ENCODE measurements at places on chromosomes 4 and X.

DNA sequence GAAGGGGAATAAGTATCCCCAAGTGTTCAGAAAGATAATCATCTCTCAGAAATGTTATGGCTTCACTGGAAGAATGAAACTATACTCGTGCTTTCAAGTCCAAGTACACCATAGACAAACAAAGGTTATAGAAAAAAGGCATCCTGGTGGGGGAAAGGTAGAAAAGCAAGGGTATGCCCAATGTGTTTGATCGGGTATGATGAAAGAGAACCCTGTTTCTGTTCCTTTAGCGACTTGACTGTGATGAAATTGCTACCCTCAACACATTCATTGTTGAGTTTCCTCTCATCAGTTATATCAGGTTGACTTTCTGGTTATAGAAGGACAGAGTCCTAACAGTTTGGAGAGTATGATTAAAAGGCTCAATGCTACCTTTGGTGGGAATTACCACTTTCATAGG lies 464.3 kb downstream of the GRXCR1 start:
- DNase-seq: no peak

DNA sequence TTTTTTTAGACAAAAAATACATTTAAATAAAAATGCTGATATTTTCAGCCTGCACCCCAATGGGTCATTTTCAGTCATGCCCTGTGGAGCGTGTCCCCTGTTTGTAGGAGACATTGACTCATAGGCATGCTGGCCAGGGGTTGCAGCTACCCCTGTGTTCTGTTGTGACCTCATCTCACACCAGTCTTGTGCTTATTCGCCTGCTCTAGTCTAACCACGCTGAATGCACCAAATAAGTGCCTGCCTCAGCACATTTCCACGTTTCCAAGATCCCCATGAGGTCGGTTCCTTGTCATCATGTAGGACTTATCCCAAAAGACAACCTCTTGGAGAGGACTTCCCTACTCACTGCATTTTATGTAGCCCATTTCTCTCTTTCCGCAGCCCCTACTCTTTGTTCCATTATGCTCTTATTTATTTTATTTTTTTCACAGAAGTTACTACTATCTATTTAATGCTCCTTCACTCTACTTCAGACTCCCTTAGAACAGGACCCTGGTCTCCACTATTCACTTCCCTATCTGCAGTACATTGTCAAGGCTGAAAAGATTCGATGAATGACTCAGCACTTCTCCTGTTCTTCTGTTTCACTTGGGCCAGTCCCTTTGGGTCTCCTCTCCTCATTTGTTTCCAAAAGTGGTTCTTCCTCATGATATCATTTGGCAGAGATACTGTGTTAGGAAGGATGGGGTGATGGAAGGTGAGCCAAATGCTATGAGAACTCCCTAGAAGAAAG lies 109.7 kb downstream of the MSL3 start:
- DNase-seq: no peak

DNA sequence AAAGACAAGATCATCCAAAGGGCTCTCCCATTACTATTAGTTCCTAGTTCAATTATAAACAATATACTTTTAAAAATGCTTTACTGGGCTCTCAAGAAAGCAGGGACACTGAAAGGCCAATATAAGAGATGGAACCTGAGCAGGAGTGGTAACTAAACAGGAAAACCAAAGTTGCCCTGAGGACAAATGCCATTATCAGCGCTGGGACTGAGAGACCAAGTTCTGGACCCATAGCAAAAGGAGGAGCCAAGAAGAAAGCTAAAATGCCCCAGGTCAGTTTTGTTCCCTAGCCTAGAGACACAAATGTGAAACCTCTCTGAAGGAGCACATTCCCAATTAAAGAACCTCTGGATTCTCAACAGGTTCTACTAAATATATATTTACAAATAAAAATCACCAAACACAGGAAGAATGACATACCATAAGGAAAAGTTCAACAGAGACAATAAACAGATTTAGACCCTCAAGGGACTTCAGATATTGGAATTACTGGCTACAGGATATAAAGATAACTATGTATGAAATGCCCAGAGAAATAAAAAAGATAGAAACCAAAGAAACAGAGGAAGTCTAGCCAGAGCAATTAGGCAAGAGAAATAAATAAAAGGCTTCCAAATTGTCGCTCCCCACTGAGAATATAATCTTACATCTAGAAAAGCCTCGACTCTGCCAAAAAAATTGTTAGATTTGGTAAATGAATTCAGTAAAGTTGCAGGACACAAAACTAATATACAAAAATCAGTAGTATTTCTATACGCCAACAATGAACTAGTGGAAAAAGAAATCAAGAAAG lies 67.1 kb downstream of the KLHL8 start:
- DNase-seq: no peak

DNA sequence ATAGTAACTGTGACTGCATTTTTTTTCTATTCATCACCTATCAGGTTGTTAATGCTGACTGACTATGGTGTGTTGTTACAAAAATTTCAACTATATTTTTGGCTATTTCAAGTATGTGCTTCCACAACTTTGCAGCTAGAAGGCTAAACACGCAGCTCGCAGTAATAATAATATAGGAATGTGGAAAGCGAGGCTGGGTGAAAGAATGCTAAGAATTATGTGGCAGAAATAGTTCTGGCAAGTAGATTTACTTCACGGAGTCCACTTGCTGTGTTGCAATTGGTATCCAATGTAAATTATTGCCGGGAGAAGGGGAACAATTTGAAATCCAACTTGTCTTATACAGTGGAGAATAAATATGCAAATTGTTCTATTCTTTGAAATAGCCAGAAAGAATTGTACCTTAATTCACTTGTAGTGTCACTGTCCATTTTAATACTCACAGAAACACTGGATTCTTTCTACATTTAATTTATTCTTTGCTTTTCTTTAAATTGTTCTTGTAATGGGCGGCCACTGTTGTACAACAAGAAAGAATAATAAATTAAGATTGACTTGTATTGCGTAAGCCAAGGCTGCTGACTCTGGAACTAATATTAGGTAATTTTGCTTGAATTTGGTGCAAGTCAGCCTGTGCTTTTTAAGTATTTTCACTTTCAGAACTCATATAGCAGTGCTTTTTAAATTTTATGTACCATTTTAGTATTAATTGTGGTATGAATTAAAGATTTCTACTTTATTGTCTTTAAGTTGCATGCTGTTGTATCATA lies 154.9 kb downstream of the FRMPD4 start:
- DNase-seq: no peak

GRCh38 chr4:138499627-138500026 lies 257.5 kb upstream of the SLC7A11 start:
- no peak for DNase-seq

- DNase-seq: peak; percentile 49
These were observed 1.2 kb downstream of the CPEB2 start for GRCh38 chr4:15003401-15003890.

- no peak for DNase-seq
These were observed 377.2 kb upstream of the FTHL17 start for GRCh38 chrX:31449081-31449480.

GRCh38 chrX:46814966-46815365 lies 21.9 kb upstream of the RP2 start:
- no peak for DNase-seq

DNA sequence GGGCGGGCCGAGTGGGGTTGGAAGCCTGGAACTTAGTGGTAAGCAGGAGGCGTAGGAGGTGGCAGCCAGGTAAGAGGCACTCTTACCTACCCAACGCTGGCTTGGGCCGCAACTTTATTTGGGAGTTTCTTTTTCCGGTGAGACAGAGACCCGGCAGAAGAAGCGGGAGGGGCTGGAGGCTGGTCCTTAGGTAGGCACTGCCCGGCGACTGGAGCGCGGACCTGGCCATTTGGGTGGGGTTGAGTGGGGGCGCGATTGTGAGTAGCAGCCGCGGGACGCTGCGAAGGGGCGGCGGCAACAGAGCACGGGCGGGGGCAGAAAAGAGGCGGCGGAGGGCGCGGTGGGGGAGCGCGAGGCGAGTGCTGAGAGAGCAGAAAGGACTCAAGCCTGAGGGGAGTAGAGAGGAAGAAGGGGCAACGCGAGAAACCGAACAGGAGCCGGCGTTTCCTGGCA lies 334 bp upstream of the POU4F2 start:
- DNase-seq: no peak

DNA sequence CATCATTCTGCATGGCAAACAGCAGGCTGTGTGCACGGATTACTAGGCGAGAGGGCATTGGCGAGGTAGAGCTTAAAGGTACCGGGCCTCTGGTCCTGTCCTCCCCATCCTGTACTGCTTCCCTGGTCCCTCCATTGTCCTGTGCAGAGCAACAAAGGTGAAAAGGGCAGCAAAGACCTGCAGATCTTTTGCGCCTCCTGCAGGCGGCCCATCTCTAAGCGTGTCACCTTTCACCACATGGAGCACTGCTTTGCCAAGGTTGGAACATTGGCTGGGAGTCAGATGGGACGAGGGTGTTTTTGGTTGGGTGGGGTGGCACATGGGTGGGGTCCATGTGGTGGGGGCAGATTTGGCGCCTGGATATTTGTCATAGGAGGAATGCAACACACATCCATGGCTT lies 64.7 kb upstream of the UXT start:
- peak; percentile 9 for DNase-seq

DNA sequence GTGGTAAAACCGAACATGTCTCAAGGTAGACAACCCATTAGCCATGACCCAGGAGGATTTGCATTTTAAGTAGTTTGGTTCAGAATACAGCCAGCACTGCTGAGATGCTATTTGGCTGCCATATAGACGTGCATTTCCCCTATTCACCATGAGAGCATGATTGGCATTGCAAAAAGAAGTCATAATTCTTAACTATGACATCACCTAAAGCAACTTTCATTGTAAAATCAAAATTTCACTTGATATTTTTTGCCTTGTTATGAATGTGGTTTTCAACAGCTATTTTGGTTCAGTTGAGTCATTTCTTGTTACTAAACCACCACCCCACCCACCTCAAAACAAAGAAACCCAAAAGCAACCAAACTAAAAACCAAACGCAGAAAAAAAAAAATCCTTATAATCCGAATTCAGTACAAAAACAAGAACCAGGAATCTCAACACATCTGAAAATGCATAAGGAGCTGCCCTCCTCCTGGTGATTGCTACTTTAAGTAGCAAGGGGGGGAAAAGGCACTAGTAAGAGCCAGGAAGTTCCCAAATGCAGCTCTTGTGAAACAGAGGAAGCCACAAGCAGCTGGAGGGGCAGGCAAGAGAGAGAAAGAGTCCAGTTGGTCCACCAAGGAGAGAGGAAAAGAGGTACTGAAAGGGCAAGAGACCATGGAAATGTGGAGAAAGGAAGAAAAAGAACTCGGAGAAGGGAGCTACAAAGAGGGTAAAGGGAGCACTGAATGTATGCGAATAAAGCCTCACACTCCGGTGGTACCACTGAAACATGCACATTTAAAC lies 3.1 kb downstream of the SLITRK4 start:
- no peak for DNase-seq

DNA sequence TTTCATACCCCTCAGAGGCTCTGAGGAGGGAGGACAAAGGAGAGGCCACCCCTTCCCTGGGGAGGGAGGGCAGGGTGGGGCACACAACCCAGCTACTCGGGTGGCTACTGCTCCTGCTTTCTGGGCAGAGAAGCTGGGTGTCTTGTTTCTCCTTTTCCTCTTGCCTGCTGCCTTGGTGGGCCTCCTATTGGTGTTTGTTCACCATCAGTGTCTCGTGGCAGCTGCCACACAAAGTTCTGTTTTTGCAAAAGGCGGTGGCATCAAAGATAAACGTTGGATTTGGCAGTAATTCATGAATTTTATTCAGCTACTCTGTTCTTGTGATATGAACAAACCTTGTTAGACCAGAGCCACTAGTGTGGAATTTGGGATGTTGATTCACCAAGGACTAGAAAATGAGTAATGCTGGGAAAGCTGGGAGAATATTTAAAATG lies 153.0 kb upstream of the SCML1 start:
- no peak for DNase-seq

GRCh38 chr4:178672512-178672911 lies 1230.3 kb upstream of the AGA start:
- no peak for DNase-seq

- no peak for DNase-seq
These were observed 115.9 kb downstream of the MAGEC2 start for GRCh38 chrX:142089193-142089592.

- DNase-seq: no peak
These were observed 12.1 kb downstream of the TIGD2 start for GRCh38 chr4:89123451-89123851.

DNA sequence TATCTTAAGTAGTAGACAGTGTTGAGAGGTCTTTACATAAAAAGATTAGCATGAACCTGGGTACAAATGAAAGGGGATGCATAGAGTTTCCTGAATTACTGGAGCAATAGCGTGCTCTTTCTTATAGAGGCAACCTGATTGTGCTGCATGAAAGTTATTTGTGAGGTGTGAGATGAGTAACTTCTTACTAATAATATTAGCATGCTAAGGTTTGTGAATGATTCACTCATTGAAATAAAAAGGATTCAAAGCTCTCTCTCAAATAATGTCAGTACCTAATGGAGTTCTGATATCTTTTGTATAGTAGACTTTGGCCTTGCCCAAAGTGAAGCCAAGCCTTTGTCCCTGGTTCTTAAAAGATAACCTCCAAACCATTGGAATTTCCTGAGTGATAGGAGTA lies 131.0 kb upstream of the CXXC4 start:
- DNase-seq: no peak

DNA sequence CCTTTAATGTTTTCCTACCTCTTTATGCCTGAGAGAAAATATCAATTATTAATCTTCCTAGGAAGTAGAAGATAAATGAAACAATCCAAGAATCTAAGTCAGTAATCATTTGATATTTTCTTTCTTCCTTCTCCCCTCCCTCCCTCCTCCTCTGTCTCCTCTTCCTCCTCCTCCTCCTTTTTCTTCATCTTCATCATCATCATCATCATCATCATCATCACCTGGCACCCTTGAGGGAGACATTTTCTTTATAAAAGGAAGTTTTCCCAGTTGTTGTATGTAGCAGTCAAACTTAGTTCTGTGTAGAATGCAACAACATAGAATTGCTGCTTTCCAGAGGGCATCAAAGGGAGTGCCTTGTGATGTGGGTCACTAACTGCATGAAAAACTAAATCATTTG lies 100.1 kb downstream of the SLC10A6 start:
- DNase-seq: no peak

DNA sequence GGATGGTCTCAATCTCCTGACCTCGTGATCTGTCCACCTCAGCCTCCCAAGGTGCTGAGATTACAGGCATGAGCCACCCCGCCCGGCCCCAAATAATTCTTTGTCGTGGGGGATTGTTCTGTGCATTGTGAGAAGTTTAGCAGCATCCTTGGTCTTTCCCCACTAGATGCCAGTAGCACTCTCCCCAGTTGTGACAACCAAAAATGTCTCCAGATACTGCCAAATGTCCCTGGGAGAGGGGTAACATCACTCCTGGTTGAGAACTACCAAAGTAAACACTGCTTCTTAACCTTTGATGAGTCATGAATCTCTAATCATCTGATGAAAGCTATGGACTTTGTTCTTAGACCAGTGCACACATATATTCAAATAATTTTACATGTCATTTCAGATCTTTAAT lies 90.7 kb upstream of the BRS3 start:
- no peak for DNase-seq
